ENCODE measurements at places on chromosomes 11 and 22. TPM values are rescaled to one million over a fixed set of nuclear protein-coding genes. Genes with fewer than 3 reads are reported as not detected.

LINC01488 gene
- total RNA-seq = not detected

CSRP3 gene
- not detected for total RNA-seq

DNA sequence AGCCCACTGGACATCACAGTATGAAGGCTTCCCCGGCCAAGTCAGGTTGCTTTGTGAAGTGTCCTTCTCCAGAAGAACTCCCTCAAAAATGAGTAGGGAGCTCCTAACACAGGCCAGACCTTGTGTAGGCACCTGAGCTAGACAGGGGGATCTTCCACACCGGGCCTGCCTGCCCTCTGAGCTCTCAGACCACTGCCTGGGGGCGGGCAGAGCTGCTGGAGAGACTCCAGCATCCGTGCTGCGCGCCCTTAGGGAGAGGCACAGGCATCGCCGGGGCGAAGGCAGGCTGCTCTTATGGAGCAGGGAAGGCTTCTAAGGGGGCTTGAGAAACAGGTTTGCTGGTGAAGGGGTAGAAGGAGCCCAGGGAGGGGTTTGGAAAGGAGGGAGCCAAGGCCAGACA, 4.4 kb downstream of the KCNJ5 start:
- no peak overlapping the region for H3K4me3 ChIP-seq
- H3K27me3 ChIP-seq = peaks cover 38% of the 10 kb centered on the region
- H3K27ac ChIP-seq = no peak overlapping the region
- DNase-seq = no peak
- no peaks in the 10 kb centered on the region for H3K36me3 ChIP-seq

DNA sequence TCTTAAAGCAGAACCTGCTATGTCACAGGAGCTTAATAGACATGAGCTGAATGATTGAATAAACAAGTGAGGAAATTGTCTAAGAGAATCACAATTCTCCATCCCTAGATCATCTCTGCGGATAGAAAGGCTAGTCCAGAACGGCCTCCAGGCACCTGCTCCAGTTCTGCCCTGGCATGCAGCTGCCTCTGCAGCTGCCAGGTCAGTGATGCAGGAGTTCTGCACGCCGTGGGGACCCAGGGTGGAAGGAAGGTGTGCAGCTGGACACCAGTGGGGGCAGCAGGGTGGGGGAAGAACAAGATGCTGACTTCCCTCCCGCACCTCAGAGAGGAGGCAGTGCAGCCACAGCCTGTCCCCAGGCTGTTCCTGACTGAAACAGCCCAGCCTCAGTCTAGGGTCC, 192.1 kb upstream of the NCAM1 start:
- no peak overlapping the region for H3K4me3 ChIP-seq
- no peaks in the 10 kb centered on the region for H3K4me1 ChIP-seq
- H3K27me3 ChIP-seq = no peaks in the 10 kb centered on the region
- no peak overlapping the region for H3K27ac ChIP-seq
- no peak for DNase-seq

DNA sequence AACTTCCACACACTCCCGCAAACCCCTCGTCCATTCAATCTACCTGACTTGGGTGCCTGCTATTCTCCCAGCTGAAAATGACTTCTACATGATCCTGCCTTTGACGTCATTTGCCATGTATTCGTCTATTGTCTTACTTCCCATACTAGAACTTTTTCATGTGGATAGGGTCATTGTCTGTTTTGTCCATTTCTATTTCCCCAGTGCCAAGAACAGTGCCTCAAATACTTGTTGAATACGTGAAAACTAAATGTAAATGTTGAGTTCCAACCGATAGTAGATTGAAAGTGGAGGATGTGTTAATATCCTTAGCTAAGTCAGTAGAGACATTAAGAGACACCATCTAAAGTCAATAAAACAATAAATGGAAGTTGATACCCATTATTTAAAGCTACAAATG, 935 bp downstream of the TRIM68 start:
- H3K27me3 ChIP-seq = peaks cover 6% of the 10 kb centered on the region
- no peak for DNase-seq
- H3K4me1 ChIP-seq = no peaks in the 10 kb centered on the region
- H3K4me3 ChIP-seq = peak overlapping the region; percentile 82
- H3K27ac ChIP-seq = no peak overlapping the region

GRCh38 chr22:19471572-19471971, 7.4 kb downstream of the UFD1 start:
- no peaks in the 10 kb centered on the region for H3K4me1 ChIP-seq
- H3K27me3 ChIP-seq = no peaks in the 10 kb centered on the region
- H3K27ac ChIP-seq = no peak overlapping the region
- H3K4me3 ChIP-seq = no peak overlapping the region

- H3K36me3 ChIP-seq = peaks cover 34% of the 10 kb centered on the region
- peaks cover 32% of the 10 kb centered on the region for H3K4me1 ChIP-seq
- H3K27ac ChIP-seq = no peak overlapping the region
- H3K27me3 ChIP-seq = no peaks in the 10 kb centered on the region
- DNase-seq = peak; percentile 58
- H3K4me3 ChIP-seq = no peak overlapping the region
These were observed 8.0 kb upstream of the AHNAK start for GRCh38 chr11:62554387-62555167.

DNA sequence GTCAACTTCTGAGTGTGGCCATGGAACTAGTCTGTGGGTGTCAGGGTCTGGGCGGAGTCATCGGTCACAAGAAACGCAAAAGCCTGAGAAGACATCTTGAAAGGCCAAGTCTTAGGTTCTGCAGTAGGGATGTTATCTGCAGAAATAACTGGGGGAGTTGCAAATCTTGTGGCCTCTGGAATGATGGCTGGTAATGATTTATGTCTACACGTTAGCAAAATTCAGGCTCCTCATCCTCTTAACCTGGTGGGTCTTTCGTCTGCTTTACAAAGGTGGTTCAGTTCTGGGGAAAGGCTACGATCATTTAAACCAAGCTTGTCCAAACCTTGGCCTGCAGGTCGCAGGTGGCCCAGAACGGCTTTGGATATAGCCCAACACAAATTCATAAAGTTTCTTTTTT, 7.4 kb upstream of the CYB5R3 start:
- no peak for DNase-seq
- H3K36me3 ChIP-seq = no peaks in the 10 kb centered on the region
- H3K27ac ChIP-seq = no peak overlapping the region
- no peak overlapping the region for H3K4me3 ChIP-seq
- no peaks in the 10 kb centered on the region for H3K27me3 ChIP-seq
- no peaks in the 10 kb centered on the region for H3K4me1 ChIP-seq

DNA sequence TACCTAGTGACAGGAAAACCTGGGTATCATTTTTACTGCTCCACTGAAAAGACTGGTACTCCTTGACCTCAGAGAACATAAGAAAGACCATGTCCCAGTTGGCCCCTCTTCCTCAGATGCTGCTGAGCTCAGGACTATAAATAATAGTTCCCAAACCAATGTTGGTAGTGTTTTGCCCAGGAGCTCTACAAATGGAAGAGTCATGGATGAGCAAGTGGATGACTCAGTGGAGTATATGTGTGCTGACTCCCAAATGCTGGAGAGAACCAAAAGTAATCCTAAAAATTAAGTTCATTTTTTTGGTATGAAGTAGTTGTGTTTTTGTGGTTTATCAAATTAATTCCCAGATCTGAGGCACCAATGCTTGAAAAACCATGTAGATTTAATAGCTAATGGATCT, 482.0 kb downstream of the KCNA4 start:
- no peak for DNase-seq
- no peaks in the 10 kb centered on the region for H3K4me1 ChIP-seq
- H3K27ac ChIP-seq = no peak overlapping the region
- H3K4me3 ChIP-seq = no peak overlapping the region
- H3K36me3 ChIP-seq = no peaks in the 10 kb centered on the region

DNA sequence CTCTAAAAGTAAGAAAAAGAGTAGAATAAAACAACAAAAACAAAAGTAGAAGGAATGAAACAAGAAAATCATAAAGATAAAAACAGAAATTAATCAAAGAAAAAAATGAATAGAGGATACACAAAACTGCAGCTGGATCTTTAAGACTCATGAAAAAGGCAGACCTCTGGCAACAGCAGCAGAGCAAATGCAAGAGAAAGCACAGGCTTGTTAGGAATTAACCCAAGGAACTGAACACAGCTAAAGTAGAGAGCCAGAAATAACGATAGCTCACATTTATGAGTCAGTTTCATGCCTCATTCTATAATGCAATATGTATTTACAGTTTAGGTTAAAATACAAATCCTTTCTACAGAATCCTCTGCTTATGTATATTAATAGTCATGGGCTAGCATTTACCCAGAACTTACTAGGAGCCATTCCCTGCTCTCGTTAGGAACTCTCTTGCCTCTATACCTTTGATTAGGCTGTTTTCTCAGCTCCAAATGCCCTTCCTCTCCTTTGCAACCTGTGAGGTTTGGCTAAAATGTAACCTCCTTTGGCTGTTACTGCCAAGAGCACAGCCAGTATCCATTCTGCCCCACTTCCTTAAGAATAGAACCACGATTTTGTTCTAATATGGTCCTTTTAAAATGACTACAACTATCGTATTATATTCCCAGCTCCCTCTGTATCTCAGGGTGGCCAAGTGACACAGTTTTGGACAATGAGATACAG, 38.3 kb upstream of the NFAM1 start:
- no peaks in the 10 kb centered on the region for H3K27me3 ChIP-seq
- H3K27ac ChIP-seq = no peak overlapping the region
- H3K4me1 ChIP-seq = no peaks in the 10 kb centered on the region
- H3K4me3 ChIP-seq = no peak overlapping the region
- no peak for DNase-seq
